ENCODE measurements at places on chromosomes 4 and X. TPM values are rescaled to one million over a fixed set of nuclear protein-coding genes. Genes with fewer than 3 reads are reported as not detected.

DNA sequence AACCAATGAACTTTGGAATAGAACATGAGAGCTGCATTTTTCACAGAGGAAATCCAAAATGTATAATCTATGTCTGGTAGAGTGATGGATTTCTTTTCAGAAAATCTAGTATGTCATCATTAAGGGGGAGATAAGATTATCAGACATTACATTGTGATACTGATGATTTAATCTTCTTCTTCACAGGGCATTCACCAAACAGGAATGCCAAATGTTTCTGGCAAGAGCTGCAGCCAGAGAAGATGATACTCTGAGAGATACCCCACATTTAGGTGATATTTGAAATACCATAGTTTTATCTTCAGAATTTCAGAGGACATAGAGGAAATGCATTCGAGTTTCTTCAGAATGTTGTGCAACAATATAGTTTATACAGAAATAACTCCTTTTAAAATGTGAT, 1523.7 kb upstream of the ADGRL3 start:
- DNase-seq = no peak

- no peak for DNase-seq
Observed at GRCh38 chr4:121009578-121010478, 62.5 kb downstream of the NDNF start.

DNA sequence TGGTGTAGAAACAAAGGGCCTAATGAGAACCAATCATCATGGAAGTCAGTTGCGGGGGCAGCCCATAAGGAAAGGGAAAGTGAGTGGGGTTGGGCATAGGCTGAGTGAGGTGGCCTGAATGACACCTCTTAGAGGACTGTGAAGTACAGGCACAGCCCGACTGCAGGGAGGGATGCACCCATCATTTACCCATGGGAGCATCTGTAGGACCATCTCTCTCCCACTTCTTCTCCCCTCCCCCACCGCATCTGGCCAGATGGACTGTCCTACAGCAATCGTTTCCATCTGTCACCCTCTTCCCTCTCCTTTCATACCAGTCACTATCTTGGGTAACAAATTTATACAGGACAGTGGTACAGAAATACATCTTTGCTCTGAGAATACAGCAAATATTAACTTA, 4.2 kb downstream of the STBD1 start:
- DNase-seq = no peak

DNA sequence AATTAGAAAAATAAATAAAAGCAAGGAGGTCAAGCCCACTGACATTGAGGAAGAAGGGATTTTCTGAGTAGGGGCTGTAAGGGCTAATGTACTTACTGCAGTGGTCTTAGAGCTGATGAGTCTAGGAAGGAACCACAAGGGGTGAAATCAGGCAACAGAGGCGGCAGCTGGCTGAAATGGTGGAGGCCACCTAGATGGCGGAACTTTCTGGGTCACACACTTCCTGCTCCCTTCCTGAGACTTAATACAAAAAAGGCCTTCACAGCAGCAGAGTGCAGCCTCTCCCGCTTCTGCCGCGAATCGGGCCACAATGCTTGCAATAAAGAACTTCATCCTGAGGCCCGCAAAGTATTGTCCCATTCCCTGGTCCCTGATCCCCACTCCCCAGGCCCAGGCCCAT, 15.4 kb downstream of the SNX12 start:
- no peak for DNase-seq

DNA sequence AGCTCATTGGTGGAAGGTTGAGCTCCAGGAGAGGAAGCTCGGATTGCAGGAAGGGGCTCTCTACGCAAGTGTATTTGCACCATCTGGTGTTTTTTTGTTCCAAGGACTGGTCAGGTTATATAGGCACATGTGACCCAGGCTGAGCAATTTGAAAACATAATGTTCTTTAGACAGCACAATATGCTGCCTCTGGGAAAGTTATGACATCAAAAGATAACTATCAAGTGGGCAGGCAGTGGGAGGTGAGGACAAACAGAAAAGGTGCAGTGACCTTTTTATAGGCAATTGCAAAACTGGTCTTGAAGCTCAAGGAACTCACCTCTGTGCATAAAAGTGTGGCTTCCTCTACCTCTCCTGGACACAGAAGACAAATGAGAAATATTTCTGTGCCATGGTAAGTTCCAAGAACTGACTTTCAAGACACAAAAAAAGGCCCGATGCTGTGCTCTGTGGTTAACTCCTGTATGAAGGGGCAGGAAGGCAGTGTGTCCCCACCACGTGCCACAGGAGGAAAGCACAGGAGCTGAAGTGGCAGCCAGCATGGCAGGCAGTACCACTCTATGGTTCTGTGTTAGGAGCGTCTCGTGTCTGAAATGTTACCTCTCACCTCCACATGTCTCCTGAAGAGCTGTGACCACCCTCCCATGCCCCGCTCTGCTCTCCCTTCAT, 128.6 kb downstream of the SHROOM3 start:
- DNase-seq = no peak

- DNase-seq = no peak
Observed at GRCh38 chr4:153220682-153221395, 16.6 kb downstream of the TRIM2 start.

DNA sequence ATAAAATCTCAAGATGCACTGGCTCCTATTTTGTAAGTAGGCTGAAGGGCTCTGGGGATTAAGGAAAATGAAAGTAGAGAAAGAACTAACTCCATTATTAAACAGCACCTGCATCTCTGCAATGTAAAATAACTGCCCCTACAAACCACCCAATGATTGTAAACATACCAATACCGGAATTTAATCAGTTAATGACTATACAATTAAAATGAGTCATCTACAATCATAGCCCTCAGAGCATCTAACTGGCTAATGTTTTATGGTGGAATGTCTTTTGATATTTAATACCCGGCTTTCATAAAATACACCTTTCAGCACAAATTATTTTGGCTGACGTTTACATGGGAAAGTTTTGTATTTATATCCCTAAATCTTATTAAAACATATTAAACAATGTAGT, 142.3 kb downstream of the PAPSS1 start:
- DNase-seq = no peak

DNA sequence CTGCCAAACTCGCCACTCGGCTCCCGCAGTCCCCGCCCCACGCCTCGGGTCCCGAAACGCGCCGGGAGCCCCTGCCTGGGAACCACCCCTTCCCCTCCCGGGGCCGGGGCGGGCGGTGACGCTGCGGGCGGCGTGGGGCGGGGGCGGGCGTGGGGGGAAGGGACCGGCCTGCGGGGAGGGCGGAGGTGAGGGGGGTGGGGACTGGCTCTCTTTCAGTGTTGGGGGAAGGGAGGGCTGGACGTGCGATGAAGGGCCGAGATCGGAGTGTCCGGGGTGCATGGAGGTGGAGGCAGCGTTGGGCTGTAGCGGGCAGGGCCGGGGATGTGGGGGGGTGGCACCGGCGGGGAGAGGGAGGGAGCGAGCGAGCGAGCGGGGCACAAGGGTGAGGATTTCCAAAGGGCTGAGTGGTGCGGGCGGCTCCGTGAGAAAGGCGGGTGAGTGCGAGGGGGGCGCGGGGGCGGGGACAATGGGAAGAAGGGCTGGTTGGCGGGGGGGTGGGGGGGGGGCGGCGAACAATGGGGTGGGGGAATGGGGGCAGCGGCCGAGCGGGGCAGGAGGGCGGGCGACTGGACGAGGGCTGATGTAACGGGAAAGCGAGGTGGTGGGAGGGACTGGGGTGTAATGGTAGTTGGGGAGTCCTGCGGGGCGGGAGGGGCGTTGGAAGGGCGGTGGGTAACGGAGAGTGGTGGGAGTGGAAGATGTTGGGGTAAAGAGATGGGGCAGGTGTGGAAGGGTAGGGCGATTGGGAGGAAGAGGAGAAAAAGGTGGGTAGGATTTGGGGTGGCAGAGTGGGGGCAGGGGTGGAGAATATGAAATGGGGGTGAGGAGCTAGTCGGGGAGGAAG, 578 bp downstream of the DCUN1D4 start:
- peak; percentile 77 for DNase-seq

DNA sequence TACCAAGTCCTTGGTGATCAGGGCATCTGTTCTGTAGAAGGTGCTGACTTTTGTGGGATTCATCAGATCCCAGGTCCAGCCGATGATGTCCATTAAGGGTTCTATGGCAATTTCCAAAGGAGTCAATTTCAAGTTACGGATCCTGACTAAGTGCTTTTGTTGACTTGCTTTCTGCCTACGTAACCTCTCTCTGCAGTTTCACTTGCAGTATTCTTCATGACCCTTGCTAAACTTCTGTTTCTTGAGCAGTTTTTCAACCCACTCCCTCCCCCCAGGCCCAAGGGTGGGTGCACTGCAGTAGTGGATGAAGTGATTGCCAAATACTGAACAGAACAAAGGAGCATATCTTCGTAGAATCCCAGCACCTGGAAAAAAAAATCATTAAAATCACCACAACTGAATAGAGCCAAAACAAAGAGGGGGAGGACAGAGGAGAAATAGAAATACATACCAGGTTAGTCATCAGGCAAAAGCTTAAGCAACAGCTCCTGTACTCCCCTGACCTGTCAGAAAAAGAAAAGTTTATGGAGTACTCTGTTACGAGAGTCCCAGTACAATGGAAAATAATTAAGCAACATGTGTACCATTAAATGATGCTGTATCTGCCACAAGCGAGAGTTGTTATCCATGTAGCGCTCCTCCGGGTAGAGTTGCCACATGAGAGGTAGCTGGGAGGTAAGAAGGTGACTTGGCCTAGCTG, 5.8 kb downstream of the CMC4 start:
- DNase-seq = no peak

DNA sequence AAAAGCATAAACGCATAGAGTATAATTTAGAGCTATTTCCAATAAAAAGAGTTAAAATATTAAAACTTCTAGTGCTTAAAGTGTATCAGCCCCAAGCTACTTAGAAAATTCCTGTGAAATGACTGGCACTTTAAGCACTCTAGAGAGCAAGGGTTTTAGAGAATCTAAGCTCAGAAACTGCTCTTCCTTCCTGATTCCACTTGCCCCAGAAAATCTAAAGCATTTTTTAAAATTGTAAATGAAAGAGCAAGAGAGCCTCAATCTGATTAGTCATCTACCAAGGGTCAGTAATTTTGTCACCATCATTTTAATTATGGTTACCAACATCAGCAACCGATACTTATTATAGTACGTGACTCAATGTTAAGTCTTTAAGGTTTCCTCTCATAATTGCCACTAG, 25.0 kb downstream of the CTPS2 start:
- DNase-seq = no peak

GRCh38 chrX:110665223-110666002, 130.2 kb downstream of the CHRDL1 start:
- peak; percentile 46 for DNase-seq

DNA sequence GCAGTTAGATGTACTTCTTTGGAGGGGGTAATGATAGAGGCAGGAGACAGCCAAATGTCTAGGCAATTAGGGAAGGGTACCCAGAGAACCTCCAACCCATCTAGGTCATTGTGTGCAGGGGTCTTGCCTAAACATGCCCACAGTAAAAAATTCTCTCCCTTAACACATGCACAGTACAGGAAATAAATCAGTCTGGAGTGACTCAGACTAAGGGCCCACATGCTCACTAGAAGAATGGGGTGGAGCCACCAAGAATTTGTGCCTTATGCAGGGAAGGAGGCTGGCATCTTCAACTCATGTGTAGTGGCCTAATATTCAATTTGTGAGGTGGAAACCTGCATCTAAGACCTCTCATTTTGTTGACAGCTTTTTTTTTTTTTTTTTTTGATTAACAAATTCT, 945.3 kb upstream of the GRIA3 start:
- DNase-seq = no peak

DNA sequence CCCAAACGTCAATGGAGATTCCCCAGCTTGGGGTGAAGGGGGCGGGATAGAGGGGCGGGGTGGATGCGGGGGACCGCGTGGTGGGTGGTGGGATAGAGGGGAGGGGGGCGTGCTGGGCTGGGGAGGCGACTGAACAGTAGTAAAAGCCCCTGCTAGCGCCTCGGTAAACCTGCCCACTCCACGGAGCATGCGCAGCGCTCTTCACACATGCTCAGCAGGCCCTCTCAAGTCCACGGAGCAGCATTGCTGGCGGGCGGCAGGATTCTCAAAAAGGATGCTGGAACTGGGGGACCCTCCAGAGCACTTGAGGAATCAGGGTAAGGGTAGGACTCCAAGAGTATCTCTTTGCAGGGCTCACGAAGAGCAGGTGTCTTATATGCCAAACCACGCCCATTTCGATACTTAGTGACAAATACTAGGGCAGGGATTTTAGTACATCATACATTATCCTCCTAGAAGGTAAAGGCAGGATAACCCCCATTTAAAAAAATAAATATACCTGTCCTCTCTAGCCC, 378 bp upstream of the RPS6KA6 start:
- DNase-seq = peak; percentile 32

DNA sequence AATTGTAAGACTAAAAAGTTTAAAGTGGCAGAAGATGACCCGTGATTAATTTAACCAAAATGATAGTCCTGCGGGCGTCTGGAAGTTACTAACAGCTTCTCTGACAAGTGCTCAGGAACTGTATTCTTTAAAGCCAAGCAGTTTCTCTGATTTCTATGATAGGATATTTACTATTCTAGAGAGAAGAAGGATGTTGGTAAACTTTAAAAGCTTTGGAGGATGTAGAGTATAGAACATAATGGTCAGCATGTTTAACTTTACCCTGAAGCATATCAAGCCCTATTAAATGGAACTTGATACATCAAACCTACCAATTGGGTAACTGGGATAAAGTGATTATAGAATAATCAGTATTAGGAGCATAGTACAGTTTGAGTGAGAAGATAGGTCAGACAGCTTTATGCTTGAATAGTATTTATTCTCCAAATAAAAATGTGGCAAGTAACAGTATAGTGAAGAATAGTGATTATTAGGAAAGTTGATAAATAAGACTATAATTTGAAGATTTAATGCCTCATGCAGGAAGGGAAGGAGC, 1.8 kb downstream of the STIM2 start:
- no peak for DNase-seq

DNA sequence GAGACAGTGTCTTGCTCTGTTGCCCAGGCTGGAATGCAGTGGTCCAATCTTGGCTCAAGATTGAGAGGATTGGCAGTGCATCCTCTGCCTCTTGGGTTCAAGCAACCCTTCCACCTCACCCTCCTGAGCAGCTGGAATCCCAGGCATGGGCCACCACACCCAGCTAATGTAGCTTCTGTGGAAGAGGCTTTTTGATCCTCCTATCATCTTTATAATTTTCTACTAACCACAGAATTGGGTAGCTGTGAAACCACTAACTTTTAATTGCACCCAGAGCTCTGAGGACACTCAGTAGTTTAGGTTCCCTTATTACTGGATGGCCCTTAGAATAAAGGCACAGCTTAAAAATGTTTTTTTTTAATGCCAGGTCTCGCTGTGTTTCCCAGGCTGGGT, 8.9 kb upstream of the AGA start:
- no peak for DNase-seq

DNA sequence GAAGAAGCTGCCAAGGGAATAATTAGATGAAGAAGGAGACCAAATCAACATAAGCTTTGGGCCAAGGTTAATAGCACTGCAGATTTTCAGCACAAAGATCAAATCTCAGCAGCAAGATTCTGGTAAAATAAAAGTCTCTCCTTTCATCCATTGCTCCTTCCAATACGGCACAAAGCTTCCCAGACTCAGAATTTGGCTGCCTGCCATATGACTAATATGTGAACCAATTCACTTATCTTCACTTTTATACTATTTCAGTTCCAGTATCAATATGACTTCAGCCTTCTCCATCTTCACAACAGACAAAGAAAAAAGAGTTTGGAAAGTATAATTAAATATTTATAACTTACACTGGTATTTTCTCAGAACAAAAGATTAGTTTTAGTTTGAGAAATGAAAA, 978.3 kb upstream of the GRID2 start:
- no peak for DNase-seq

GRCh38 chr4:139416073-139416673, 37.7 kb upstream of the RAB33B start:
- DNase-seq = no peak

- DNase-seq = no peak
Observed at GRCh38 chr4:96093563-96093962, 253.7 kb downstream of the PDHA2 start.

FRG2 gene
- polyA plus RNA-seq = not detected

TRMT44 gene
- polyA plus RNA-seq = 8.6 TPM

TRPC5OS gene
- polyA plus RNA-seq = not detected

STBD1 gene
- 3.6 TPM for polyA plus RNA-seq
